ENCODE measurements at places on chromosomes 2 and 18.

- DNase-seq = no peak
These were observed 463.4 kb upstream of the ST6GAL2 start for GRCh38 chr2:107349329-107349728.

- peak; percentile 70 for DNase-seq
These were observed 65.3 kb downstream of the TWIST2 start for GRCh38 chr2:238912916-238913875.

DNA sequence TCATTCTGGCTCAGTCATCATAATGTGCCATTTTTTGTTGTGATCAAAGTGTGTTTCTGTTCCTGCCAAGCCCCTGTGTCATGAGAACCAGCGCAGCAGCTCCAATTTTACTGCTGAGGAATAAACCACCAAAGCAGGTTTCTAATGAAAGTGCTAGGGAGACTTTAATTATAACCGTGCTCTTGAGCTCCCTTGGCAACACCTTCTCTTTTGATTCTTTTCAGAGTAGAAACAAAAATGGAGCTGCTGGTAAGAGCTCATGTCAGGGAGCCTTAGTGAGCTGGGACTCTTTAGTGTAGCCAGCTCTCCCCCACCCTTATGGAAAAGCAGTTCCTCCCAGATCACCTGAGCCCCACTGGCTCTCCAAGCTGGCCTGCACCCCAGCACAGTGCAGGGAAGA, 74.3 kb downstream of the LYPD1 start:
- no peak for DNase-seq

GRCh38 chr18:32707586-32707985, 65.2 kb downstream of the KLHL14 start:
- DNase-seq = no peak

DNA sequence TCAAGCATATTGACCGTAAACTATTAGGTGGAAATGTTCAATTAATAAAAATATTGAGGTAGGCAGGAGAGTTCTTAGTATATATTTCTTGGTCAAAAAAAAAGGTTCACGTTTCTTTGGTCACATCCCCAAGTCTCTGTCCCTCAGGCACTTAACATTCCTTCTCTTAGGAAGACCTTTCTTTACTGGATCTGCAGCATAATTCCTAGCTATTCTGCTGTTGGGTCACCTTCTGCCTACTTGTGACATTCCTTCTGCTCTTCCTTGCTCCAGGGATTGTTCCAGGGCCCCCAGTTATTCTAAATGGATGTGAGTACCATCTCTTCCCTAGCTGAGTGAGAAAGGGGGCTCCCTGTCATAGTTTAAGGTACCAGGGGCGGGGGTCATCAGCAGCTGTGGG, 4.2 kb downstream of the UGP2 start:
- no peak for DNase-seq

GRCh38 chr2:47218066-47218581, 63.0 kb upstream of the STPG4 start:
- no peak for DNase-seq

- DNase-seq = no peak
These were observed 376.6 kb downstream of the DSEL start for GRCh38 chr18:67139899-67140298.
